ENCODE measurements at places on chromosomes 6 and 20. TPM values are rescaled to one million over a fixed set of nuclear protein-coding genes. Genes with fewer than 3 reads are reported as not detected.

Gene C20orf144
- not detected for total RNA-seq

Gene MMP24
- 0.52 TPM for total RNA-seq

Gene MACROD2
- 6.2 TPM for total RNA-seq

Gene SNRPB
- 89.8 TPM for total RNA-seq

Gene WFDC2
- total RNA-seq: 2.3 TPM

Gene NRN1
- total RNA-seq: 35.9 TPM

Gene KIF6
- total RNA-seq: 0.39 TPM

Gene SPATS1
- not detected for total RNA-seq

Gene DSTN
- 1,041 TPM for total RNA-seq

Gene DNAH8
- total RNA-seq: 0.03 TPM

Gene MATN4
- 0.42 TPM for total RNA-seq

Gene TFAP2A
- total RNA-seq: 0.63 TPM

Gene HCRTR2
- total RNA-seq: not detected

Gene TP53RK
- total RNA-seq: 9.4 TPM

Gene SLC32A1
- total RNA-seq: not detected

Gene ECT2L
- 0.30 TPM for total RNA-seq

Gene SLC17A4
- total RNA-seq: not detected

Gene VNN1
- total RNA-seq: 4.5 TPM

Gene NT5DC1
- 42.9 TPM for total RNA-seq

Gene TNFRSF6B
- total RNA-seq: 11.5 TPM

Gene SNAI1
- total RNA-seq: 44.7 TPM

Gene SPTLC3
- total RNA-seq: 4.1 TPM

Gene PRSS16
- total RNA-seq: not detected

Gene GCM1
- 0.16 TPM for total RNA-seq

Gene PACRG
- total RNA-seq: 0.26 TPM

Gene CLPSL1
- not detected for total RNA-seq

Gene CTCFL
- not detected for total RNA-seq

Gene E2F3
- 15.5 TPM for total RNA-seq

Gene DDR1
- total RNA-seq: 32.0 TPM

Gene RSPO3
- 5.2 TPM for total RNA-seq

Gene SALL4
- 0.12 TPM for total RNA-seq

Gene MOG
- total RNA-seq: not detected

Gene RAB23
- total RNA-seq: 55.9 TPM

Gene CFB
- 141 TPM for total RNA-seq

Gene DEFB132
- total RNA-seq: not detected

Gene PPP1R3G
- total RNA-seq: 1.7 TPM

Gene CAP2
- total RNA-seq: 28.4 TPM

Gene NRSN1
- not detected for total RNA-seq

Gene BPIFB4
- total RNA-seq: not detected

Gene MAP3K5
- 48.4 TPM for total RNA-seq

Gene FOXQ1
- total RNA-seq: not detected
